ENCODE measurements at places on chromosomes 16 and 17.

DNA sequence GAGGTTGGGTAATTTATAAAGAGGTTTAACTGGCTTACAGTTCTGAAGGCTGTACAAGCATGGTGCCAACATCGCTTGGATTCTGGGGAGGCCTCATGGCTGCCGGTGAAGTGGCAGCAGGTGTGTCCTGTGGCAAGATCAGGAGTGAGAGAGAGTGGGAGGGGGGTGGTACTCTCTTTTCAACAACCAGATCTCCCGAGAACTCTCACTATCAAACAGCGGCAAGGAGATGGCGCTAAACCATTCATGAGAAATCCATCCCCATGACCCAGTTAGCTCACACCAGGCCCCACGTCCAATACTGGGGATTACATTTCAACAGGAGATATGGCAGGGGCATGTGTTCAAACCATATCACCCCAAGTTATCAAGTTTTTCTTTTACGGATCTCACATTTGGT, 44.0 kb upstream of the CBX4 start:
- no peak for DNase-seq

- no peak for DNase-seq
Observed at GRCh38 chr16:84920333-84920732, 91.0 kb downstream of the ZDHHC7 start.

- no peak for DNase-seq
Observed at GRCh38 chr17:74024871-74025531, 178.5 kb upstream of the RPL38 start.

DNA sequence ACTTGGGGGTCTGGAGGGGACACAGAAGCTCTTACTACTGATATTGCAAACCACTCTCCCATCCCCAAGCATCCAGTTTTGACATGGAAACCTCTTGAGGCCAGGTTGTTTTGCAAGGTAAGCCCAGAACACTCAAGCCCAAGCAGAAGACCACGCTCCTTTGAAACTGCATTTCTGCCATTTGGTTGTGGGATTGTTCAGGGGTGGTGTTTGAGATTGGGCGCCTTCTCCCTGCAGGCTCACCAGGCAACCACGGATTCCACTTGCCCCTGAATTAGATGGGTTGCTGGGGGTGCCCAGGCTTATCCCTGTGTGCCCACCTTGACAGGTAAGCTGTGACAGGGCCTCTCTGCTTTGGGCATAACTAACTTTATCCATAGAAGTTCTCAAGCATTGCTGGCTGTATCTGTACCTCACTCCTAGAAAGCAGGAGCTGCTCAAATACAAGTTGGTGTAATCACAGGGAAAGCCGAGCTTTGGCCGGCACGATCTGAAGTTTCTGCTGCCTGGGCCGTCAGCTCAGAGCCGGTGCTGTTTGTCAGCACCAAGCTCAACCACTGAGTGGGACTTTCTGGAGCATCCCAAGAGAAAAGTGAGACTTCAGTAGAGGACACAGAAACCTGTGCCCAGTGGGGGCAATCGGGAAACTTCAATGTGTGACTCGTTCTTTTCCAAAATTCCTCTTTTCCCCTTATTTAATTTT, 93.6 kb downstream of the CYLD start:
- no peak for DNase-seq

DNA sequence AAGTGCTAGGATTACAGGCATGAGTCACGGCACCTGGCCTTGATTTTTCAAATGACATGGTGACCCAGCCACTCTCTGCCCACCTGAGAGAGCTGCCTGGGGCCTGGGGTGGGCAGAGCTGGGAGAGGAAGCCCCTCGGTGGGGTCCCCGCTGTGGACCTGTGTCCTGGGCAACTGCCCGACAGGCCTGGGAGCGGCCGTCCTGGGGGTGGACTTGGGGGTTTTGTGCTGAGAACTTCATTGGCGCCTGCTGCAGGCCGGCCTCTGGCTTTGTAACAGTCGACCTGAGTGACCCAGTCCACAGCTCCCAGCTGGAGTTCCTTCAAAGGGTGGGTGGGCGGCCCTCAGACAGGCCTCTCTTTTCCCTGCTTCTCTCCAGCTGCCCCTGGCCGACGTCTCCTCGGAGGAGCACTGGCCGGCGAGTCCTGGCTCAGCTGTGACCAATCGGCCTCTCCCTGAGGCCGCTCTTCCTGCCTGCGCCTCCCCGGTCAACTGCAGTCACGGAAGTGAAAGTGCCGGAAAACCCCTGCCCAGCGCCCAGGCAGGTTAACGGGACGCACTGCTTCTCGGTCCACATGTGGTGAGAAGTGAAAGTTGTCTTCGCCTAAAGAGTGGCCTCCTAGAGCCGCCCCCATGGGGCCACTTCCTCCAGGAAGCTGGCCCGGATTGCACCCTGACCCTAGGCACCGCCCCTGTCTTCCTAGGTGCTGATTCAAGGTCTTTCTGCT, 5.5 kb downstream of the CBFA2T3 start:
- DNase-seq: no peak

- DNase-seq: no peak
Observed at GRCh38 chr17:73938706-73939105, 264.8 kb upstream of the RPL38 start.

- DNase-seq: peak; percentile 95
Observed at GRCh38 chr16:84795329-84796053, 24.3 kb upstream of the CRISPLD2 start.

GRCh38 chr17:34156741-34157589, 98.1 kb upstream of the CCL2 start:
- DNase-seq: no peak

DNA sequence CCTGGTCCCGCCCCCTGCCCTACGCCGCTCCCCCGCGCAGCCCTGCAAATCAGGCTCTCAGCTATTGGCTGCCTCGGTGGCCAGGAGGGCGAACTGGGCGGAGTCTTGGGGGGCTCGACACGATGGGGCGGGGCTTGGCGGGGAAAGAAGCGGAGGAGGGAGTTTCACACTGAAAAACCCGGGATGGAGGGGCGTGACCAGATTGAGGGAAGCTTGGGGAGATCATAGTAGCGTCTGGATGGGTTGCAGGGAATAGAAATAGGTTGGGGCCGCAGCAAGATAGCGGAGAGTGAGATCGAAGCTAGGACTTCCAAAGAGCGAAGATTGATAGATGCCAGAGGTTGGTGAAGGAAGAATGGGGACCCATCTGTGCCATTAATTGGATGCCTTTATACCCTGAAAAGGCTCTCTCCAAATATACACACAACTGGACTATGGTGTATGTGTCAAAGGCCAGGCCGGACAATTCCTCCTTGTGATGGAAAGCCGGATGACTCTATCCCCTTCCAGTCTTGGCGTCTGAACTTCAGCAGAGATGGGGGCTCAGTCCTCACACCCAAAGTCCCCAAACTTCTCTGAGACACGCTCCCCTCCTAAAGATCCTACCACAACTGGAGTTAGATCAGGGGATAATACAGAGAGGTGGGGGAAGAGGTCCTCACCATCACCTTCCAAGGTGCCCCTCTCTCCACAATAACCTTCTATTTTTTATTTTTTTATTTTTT, 376 bp upstream of the STAC2 start:
- peak; percentile 72 for DNase-seq

GRCh38 chr17:60145006-60145935, 4.5 kb upstream of the CA4 start:
- no peak for DNase-seq

GRCh38 chr16:30941600-30942425, 7.1 kb upstream of the ORAI3 start:
- peak; percentile 74 for DNase-seq

DNA sequence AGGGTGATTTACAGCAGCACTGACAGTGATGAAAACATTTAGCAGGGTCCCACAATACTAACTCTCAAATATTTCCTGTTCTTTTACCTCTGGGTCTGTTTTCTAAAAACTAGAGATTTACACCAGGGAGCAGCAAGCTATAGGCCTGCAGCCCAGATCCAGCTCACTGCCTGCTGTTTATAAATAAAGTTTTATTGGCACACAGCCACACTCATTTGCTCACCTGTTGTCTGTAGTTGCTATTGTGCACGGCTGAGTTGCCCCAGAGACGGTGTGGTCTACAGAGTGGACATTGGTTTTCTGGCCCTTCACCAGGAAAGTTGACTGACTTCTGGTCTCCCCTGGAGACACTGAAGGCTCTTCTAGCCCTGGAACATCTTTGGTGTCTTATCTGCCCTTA, 16.3 kb upstream of the JPT2 start:
- no peak for DNase-seq

GRCh38 chr17:35373984-35374765, 754 bp upstream of the SLFN11 start:
- DNase-seq: peak; percentile 67

DNA sequence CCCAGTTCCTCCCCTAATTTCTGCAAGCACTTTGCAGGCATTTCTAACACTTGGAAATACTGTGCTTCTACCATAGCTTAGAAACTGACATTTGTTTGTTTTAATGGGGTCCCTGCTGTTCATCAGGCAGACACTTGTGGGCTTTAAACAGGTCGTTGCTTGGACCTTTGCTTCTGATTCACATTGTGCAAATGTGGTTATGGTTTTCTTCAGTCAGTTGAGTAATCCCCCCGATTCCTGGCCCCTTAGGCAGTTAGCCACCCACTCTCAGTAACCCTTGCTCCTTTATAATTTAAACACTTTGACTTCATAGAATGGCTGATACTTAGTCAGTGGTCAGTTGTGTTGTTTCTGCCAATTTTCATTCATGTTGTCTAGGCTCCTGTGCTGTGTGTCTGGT, 39.4 kb downstream of the SLC47A1 start:
- peak; percentile 32 for DNase-seq

GRCh38 chr17:74196541-74197317, 6.7 kb upstream of the RPL38 start:
- no peak for DNase-seq

DNA sequence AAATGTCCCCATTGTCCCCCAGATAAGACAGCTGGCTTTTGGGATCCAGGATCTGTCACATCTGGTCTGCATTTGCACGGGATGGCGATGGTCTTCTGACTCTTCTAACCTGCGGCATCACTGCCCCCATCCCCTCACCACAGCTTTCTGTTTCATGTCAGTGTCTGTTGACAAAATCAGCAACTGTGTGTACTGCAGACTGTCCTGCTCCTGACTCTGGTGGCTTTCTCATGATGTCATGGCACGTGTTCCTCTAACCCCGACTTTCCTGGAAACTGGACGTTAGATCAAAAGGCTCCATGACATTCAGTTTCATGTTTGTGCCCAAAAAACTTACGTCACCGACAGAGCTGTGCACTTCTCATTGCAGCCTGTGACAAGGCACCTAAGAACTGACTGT, 30.1 kb upstream of the CPNE2 start:
- no peak for DNase-seq

DNA sequence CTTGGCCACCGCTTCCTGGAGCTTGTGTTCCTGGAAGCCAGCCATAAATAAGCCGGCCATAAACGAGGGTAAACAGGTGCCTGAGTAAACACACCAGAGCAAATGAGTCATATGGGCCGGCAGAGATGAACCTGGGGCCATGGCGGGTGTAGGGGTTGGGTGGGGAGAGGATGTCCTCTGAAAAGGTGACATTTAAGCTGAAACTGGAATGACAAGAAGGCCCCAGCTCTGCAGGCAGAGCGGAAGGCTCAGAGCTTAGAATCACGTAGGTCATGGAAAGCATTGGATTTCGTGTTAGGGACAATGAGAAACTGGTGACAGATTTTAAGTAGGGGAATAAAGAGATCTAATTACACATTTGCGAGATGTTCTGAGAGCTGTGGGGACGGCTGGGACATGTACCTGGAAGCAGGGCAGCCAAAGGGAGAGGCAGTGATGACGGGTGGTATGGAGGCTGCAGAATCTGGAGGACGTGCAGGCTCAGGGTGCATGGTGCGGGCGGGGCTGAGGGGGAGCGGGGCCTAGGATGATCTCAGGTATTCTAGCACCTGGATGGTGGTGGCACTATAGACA, 8.1 kb upstream of the DNASE1 start:
- no peak for DNase-seq

DNA sequence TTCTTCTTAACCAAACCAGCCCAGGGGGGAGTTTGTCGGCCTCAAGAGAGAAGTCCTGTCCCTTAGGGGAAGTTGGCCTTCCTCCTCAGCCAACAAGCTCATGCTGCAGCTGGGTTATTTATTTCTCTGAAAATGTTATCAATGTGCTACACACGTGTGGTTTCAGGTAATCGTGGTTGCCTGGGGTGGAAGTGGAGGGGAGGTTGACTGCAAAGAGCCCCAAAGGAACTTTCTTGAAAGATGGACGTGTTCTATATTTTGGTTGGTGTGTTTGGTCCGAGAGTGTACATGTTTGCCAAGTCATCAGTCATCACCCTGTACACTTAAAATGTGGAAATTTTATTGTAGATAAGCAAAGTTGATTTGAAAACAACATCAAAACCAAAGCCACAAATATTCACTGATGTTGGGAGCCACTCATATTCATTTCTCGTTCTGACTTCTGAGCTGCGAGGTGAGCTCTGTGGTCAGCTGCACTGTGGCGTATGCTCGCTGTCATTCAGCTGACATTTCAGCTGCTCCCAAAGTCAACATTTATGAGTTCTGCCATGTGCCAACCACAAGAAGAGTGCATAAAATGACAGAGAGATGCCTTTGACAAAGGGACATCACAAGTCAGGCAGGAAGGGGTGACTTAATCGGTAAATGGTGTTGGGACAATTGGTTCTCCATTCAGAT, 26.5 kb upstream of the ADGRG1 start:
- DNase-seq: no peak

- no peak for DNase-seq
Observed at GRCh38 chr16:75065149-75065505, 51.5 kb downstream of the LDHD start.

DNA sequence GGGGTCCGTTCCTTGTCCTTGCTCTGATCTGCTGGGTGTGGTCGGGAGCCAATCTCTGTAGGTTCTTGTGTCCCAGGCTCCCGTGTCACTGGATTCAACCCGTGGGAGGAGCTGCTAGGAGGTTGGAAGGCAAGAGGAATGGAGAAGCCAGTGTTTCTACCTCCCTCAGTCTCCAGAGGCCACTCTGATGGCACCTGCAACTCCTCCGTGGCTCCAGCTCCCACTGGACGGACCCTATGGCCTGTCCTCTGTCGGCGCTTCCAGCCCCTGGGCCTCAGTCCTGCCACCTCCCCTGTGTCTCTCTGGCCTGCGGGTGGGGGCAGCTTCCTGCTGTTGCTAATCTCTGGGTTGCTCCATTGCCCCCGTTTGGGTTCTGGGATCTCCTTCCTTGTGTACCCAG, 71.1 kb downstream of the CMIP start:
- no peak for DNase-seq

DNA sequence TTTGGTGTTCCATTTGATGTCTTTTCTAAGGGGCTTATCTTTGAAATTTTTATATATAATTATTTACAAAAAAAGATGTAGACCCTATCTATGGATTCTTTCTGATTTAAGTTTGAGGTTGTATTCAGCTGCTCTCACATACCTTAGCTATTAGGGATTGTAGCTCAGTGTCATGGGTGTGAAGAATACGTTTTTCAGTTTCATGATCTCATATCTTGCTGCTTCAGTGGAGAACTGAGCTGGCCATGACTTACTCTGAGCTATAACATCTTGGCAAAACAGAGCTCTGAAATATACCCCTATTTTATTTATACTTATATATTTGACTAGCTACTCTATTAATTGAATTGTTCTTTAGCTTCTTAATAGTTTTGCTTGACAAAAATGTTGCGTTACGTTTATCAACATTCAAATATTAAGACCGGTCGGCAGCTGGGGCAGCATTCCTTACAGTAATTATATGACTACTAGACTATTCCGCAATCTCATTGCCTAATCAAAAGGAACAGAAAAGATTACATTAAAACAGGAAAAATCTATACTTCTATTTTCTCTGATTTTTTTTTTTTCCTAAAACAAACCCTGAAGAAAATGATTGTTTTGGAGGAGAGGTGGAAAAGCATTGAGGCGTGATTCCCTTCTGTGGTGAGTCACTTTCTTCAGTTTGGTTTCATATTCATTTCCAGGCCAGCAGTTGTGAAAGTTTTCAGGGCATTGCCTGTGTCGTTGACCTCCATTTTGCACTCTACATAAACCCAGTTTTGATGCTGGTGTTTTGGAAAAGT, 24.1 kb upstream of the KRT24 start:
- peak; percentile 25 for DNase-seq

Data from EL (cell line).